ENCODE measurements at places on chromosomes 5 and 9.

DNA sequence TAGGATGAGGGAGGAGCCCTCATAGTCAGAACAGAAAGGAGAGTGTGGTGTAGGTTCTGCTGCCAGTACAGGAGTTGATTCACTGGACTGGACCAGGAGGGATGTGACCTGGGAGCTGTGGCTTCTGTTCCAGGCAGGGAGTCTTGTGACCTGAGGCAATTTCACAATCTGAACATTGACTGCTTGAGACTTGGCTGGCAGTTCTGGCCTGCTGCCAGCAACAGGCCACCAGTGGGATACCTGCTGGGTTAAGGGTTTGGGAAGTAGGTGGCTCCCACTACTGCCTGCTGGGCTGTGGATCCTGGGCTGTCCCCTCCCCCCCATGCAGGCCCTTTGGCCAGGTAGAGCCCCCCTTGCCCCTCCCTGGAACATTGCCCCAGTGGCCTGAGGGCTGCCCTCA, 268.6 kb upstream of the ARRDC3 start:
- DNase-seq = no peak

- no peak for DNase-seq
These were observed 8.0 kb downstream of the GAPT start for GRCh38 chr5:58499231-58499630.

- no peak for DNase-seq
These were observed 63.4 kb downstream of the BARX1 start for GRCh38 chr9:93891549-93892310.

- no peak for DNase-seq
These were observed 87.1 kb upstream of the PPP1R26 start for GRCh38 chr9:135392511-135392910.

DNA sequence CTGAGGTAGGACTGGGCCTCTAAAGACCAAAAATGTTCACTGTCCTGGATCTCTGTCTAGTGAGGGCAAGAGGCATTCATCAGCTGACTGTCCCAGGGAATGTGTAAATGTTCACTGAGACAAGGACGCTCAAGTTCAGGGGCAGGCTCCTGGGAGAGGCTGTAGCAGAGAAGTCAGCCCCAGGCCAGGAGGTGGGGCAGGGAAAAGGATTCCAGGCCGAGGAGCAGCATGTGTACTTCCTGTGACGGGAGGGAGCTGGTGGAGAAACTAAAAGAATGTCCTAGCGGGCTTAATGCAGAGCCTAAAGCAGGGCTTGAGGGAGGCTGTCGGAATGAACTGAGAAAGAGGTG, 205.8 kb downstream of the GABBR2 start:
- peak; percentile 59 for DNase-seq

GRCh38 chr5:122297587-122298298, 14.3 kb upstream of the SNCAIP start:
- DNase-seq = no peak

DNA sequence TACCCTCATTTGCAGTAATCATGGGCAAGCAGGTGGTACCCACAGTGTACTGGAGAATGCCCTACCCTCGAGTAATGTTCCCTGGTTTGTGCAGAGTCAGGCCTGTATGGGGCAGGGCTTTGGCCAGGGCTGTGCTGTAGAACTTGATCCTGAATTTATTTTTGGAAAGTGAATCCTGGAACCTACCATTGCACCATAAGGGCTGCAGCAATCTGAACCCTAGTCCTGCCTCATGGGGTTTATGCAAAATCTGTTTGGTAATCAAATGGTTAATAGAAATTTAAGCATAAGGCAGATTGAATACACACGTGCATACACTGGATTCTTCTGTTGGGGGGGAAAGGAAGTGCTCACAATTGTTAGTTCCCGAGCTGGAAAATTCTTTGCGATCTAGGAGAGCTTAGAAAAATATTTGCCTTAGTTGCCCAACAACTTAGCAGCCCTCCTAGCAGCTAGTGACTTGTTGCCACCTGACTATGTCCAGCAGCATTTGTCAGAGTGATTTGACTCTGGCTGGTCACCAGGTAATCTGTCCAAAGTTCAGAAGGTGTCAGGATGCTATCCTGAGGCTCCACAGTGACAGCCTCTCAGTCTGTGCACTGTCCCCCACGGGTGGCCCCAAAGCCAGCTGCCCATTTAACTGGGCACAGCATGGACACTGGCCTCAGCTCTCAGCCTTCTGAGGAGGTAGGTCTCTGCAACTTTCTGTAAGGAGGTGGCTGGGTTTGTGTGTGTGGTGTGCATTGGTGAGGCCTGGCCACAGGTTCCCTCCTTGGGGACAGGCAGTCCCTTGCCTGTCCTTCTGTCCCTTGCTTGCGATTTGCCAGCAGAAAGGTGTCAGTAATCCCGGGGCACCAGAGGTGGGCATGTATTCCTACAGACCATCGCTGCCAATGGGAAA, 8.3 kb downstream of the MVB12B start:
- DNase-seq = no peak

DNA sequence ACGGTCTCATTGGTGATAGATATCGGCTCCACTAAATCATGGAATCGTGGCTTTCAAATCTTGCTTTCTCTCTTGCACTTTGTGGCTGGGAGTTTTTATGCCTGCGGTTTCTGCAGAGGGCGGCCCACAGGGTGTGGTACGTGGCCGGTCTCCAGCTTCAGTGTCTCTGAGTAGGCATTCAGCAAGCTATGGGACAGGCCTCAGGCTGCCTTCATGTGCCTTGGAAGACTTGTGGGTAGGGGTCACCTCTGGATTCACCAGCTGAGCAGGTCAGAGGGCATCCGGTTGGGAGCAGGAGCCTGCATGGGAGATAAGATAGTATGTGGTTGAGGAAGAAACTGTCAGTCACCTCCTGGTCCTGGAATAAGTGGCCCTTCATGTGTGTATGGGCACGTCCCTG, 47.7 kb downstream of the AMBP start:
- DNase-seq = no peak

DNA sequence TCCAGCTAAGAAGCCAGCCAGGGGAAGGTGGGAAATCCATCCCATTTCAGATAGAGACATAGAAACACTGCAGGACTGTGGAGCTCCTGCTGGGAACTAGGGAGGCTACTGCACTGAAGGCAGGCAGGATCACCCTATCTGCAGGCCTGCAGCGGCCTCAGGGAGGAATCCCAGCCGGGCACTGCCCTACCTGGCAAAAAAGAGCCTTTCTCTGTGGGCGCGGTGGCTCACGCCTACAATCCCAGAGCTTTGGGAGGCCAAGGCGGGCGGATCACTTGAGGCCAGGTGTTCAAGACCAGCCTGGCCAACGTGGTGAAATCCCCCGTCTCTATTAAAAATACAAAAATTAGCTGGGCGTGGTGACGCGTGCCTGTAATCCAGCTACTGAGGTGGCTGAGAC, 71.4 kb upstream of the PHYKPL start:
- no peak for DNase-seq

GRCh38 chr9:115262952-115263351, 145.0 kb upstream of the TNC start:
- no peak for DNase-seq

GRCh38 chr9:83342006-83342405, 196.2 kb downstream of the FRMD3 start:
- peak; percentile 67 for DNase-seq

DNA sequence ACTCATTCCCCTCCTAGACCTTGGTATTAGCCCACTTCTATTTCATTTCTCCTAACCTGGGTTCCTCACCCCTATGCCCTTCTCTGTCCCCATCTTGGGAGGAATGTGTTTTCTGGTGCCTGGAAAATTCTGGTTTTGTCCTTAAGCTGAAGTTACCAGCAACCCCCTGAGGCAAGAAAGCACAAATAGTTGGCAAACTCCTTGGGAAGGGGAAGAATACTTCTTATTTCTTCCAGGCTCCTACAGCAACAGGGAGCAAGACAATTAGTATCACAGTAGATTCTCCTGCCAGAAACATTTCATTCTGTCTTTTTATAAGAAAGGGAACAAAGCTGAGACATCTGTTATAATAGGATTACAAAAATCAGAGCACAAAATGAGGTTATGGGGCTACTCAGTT, 142.5 kb downstream of the SNCAIP start:
- DNase-seq = no peak

DNA sequence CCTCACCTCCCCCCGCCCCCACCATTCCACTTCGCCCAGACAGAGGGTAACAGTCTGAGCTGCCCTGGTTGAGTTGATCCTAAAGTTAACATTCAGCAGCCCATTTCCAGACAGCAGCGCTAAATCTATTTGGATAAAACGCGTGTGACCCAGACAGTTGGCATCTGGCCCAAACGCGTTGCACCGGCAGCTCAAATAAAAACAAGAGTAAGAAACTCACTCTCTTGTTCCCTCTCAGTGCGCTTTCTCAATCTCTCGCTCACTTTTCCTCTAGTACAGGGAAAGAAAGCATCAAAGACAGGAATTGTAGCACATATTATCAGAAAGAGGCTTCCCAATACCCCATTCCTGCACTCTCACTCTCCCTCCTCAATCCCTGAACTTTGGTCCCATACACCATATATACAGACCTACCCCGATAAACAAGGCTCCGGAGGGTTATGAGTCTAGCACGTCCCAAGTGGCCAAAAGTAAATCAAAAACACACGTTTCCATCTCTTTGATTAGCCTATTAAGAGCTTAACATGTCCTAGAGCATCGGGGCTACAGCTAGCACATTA, 1.3 kb downstream of the ADAMTS6 start:
- peak; percentile 88 for DNase-seq

- peak; percentile 60 for DNase-seq
These were observed 182.6 kb upstream of the TBCA start for GRCh38 chr5:77958642-77959330.

- peak; percentile 21 for DNase-seq
These were observed 108.1 kb downstream of the TMEM174 start for GRCh38 chr5:73280821-73281746.

- no peak for DNase-seq
These were observed 515.1 kb downstream of the TLE4 start for GRCh38 chr9:80086822-80087345.

DNA sequence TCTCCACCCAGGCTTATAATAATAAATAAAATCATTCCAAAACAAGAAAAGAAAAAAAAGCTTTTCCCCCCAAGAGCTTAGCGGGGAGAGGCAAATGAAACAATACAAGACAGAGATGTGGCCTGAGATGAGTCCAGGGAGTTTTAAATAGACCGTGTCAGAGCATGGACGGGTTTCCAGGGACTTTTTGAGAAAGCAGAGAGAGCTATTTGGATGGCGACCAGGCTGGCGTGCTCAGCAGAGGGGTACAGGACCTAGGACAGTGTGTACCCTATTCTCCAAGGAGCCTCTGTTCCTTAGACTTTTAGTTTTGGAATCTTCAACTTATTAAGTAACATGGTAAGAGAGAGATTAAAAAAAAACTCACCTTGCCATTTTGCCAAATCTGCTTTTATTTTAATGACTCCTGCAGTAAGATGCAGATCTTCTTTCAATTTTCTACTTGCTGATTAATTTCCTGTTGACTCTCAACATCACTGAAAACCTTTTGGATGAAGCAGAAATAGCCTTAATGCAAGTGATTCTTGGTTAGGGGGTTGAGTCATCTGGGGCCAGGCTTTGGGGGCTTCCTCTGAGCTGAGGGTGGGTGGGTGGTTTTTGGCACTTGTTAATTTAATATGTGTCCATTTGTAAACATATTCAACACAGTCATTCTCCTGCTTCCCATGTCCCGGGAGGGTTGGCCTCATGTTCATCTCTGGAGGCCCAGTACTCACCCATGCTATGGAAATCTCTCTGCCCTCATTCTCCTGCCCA, 49.6 kb upstream of the OSMR start:
- no peak for DNase-seq

DNA sequence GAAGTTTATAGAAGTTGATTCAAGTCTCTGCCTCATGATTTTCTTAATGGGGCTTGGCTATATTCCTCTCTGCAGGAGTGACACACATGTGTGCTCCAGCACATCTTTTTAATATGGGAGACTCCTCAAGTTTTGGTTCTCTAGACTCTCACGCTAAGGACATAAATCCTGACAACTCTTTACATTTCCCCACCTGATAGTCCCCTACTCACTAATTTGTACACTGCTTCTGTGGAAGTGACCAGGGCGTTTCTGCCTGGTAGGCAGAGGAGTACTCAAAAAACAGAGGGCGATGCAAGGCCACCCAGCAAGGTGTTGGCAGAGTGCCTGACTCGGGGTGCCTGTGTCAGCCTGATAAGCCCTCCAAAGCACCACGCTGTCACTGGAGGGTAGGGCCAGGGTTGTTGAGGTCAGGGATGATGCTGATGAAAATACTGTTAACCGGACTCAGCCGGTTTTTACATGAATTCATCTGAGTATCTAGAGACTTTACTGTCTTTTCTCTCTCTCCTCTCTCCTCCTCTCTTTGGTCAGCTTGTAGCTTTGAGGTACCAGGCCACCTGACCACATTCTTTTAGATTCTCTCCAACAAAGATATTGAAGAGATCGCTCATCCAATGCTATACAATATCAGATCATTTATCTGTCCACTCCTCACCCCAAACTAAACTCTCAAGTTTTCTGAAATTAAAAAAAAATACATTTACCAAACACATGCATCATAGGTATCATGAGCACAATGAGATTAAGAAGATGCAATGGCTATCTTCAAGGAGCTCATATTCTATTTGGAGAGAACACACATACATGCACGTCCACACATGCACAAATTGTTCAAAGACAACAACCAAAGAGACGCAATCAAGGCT, 205.2 kb downstream of the PIK3R1 start:
- no peak for DNase-seq

DNA sequence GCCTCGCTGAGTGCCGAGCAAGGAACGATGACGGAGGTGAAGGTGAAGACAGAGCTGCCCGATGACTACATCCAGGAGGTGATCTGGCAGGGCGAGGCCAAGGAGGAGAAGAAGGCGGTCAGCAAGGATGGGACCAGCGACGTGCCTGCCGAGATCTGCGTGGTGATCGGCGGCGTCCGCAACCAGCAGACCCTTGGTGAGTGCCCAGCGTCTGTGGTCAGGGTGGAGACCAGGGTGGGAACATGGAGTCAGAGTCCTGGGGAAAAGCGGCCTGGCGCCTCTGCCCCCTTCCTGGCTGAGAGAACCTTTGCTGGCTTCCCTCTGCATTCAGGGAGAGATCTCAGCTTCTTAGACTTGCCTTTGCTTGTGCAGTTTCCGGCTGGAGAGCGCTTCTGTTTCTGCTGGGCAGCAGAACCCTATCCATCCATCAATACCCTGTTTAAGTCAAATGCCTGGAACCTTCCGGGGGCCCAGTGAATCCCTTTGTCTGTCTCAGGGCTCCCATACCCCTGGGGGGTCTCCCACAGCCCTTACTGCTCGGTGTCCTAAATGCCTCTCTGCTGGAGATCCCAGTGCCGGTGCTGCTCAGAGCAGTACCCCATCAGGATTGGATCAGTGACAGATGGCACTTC, 89.6 kb downstream of the AMBP start:
- no peak for DNase-seq
